ENCODE measurements at places on chromosomes 2 and 18.

GRCh38 chr2:231221761-231222160, 23.3 kb downstream of the ARMC9 start:
- no peak for DNase-seq

GRCh38 chr2:101998896-101999789, 7.4 kb downstream of the IL1R2 start:
- no peak for DNase-seq

DNA sequence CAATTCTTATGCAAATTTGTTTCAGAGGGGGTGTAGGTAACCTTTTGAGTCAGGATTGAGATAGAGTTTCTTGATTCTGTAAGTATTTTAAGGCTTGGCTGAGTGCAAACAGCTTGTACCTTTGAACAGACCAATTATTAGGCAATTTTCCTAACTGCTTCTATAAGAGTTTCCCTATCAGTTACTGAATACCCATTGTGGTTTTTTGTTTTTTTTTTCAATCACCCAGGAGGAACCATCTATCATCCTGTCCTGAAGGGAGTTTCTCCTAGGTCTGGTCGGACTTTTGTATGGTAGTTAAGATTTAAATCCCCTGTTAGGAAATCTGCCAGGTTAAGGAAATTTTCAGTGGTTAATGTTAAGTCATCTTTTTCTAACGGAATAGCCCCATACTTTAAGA, 319.4 kb upstream of the SLC39A10 start:
- no peak for DNase-seq

DNA sequence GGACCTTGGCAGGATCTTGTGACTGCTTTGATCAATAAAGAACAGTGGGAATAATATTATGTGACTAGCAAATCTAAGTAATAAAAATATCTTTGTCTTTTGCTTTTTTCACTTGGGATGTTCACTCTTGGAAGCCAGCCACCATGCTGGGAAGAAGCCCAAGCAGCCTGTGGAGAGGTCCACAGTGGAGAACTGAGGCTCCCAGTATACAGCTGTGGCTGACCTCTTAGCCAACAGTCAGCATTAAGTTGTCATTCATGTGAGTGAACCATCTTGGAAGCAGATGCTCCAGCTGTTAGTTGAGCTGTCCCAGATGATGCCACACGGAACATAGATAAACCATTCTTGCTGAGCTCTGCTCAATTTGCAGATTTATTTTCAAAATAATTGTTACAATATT, 160.0 kb downstream of the OSR1 start:
- DNase-seq: no peak

- DNase-seq: no peak
Measured at GRCh38 chr2:66058675-66059074, 376.2 kb upstream of the MEIS1 start.

DNA sequence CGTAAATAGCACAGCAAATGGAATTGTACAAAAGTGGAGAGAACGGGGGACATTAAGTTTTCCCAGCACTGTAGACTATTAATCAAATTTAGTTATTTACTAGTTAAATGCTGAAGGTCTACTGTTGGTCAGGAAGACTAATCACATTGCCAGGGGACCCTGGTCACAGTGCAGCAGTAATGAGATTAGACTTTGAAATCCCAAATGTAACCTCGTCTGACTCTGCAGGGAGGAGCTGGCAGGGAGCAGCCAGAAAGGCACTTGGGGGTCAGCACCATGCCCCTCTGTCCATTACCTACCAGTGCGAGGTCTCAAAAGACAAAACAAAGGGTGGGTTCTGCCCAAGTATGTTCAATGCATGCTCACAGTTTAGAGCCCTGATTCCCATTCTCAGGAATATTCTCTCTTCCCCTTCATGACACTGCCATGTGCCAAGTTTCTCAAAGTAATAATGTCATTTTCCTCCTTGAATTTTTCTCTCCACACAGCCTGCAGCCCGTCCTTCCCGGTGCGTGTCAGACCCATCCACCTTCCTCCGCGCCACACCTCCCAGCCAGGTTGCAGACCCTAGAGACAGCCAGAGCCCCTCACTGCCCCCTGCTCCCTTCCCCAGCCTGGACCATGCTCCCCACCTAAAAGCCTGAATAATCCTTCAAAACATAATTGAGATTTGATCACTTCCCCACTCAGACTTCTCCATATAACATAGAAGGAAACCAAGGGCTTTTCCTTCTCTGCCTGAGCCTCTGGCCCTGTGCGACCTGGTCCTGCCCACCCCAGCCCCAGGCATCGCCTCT, 52.5 kb downstream of the TMEM18 start:
- no peak for DNase-seq

DNA sequence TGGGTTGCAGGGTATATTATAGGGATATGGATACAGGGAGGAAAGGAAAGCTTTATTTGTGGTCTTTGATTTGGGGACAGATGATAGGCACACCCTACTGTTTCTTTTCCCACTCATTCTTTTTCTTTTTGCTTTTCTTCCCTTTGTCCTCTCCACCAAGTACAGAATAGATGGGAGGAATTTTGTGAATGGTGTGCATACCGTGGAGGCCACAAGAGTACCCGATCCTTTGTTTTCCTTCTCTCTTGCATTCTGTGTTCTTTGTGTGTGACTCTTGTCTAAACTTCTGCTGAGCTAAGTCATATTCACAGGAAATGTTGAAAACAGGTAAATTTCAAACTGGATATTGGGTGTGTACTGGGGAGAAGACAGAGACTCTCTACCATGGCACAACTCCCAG, 321.4 kb upstream of the SLC8A1 start:
- DNase-seq: no peak

- peak; percentile 69 for DNase-seq
Measured at GRCh38 chr18:62485684-62486083, 37.1 kb upstream of the ZCCHC2 start.

GRCh38 chr2:1045109-1045508, 94.5 kb downstream of the SNTG2 start:
- no peak for DNase-seq

GRCh38 chr2:189024901-189025618, 50.9 kb downstream of the COL3A1 start:
- DNase-seq: no peak

- DNase-seq: no peak
Measured at GRCh38 chr2:27902098-27902497, 11.6 kb downstream of the BABAM2 start.

DNA sequence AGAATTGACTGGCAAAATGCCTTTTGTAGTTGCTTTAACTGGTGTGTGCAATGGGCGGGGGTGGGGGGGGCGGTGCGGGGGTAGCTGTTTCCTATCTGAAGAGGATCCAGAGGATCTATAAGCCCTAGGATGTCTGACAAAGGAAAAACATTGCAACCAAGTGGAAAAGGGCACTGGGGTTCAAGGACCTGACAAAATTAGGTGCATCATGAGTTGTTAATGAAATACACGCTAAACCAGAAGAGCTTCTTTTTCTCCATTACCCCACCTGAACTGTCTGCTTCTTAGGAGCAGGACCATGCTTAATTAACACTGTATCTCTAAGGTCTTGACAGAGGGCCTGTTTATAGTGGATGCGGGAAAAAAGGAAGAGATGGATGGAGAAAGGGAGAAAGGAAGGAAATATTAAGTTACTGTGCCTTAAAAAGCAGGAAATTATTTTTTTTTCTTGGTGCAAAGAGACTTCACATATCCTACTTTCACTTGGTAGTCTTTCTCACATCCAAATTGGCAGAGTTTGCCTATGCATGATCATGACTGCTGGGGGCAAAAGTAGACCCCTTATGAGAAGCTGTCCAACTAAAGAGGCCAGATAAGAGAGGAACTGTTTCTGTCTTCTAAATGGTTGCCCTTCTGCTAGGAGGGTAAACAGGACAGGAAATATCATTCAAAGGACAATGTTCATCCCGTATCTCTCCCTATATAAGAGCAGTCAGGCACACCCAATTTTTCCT, 4.6 kb downstream of the RND3 start:
- DNase-seq: no peak

- no peak for DNase-seq
Measured at GRCh38 chr2:73337828-73338227, 44.5 kb upstream of the EGR4 start.

DNA sequence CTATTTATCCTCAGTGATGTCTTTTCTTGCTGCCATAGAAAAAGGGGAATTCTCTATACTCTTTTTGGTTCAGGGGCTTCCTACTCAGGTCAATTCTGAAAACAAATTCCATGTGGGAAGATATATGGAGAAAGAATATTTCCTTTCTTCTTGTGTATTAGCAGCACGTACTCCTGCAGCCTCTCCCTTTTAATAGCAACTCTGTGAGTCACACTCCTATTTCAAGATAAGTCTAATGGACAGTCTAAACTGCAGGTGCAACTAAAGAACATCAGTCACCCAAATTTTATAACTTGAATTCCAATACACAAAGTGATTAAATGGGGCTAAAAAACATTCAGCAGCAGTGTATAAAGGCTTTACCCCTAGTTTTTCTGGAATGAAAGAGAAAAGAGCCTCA, 942.2 kb downstream of the CNTNAP5 start:
- no peak for DNase-seq

DNA sequence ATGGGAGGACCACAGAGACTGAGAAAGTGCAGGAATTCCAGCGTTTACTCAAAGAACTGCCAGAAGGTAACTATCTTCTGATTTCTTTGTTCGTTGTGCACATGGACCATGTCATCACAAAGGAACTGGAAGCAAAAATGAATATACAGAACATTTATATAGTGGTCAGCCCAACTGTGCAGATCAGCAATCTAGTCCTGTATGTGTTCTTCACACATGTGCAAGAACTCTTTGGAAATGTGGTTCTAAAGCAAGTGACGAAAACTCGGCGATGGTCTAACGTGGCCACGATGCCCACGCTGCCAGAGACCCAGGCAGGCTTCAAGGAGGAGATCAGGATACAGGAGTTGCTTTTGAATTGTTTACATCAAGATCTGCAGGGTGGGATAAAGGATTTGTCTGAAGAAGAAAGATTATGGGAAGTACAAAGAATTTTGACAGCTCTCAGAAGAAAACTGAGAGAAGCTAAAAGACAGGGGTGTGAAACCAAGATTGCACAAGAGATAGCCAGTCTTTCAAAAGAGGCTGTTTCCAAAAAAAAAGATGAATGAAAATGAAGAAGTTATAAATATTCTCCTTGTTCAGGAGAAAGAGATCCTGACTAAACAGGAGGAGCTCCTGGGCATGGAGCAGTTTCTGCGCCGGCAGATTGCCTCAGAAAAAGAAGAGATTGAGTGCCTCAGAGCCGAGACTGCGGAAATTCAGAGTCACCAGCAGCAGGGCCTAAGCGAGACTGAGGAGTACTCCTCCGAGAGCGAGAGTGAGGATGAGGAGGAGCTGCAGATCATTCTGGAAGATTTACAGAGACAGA, 8.3 kb upstream of the CHST10 start:
- DNase-seq: no peak

GRCh38 chr2:109065391-109065734, 63.6 kb upstream of the SH3RF3 start:
- no peak for DNase-seq

DNA sequence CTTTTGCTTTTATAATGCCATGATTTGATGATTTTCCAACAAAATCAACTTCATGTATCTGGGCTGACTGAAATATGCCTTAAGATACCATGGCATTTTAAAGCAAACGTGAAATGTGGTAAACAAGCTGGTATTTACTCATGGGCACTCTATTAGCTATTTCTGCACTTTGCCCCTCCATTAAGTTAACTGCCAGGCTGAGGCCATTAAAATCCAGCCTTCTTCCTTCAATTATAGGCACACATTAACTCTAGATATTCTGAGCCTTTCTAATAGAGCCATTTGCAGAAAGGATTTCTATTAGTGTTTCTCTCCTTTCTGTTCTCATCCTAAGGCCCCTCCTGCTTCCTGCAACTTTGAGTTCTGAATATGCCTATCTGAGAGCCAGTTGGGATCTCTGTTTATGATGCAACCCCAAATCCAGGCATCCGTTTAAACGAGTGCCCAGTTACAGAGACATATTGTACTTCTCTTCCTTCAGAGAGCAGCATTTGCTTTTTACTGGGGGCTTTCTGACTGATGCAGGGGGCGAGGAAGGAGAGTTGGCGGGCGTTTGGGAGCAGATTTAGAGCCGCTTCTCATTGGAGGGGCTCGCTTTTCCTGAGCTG, 1.6 kb upstream of the KCNJ3 start:
- DNase-seq: no peak

GRCh38 chr2:149020432-149020851, 18.1 kb upstream of the LYPD6B start:
- no peak for DNase-seq

- no peak for DNase-seq
Measured at GRCh38 chr18:26794230-26795101, 71.0 kb downstream of the AQP4 start.

DNA sequence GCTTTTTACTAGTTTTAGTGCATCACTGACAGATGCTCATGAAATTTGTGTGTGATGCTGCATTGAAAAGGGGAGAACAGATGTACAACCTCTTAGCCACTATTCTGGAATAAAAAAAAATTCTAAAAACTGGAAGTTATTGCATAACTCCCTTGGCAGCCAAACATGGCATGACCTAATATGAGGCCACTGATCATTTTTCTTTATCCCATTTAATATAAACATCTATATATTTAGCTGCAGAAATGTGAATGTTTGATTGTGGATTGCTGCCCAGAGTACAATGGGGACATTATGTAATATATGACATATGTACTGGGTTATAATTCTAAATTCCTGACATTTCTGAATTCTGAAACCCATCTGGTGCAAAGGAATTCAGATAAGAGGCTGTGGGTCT, 86.5 kb downstream of the CDCA7 start:
- no peak for DNase-seq

DNA sequence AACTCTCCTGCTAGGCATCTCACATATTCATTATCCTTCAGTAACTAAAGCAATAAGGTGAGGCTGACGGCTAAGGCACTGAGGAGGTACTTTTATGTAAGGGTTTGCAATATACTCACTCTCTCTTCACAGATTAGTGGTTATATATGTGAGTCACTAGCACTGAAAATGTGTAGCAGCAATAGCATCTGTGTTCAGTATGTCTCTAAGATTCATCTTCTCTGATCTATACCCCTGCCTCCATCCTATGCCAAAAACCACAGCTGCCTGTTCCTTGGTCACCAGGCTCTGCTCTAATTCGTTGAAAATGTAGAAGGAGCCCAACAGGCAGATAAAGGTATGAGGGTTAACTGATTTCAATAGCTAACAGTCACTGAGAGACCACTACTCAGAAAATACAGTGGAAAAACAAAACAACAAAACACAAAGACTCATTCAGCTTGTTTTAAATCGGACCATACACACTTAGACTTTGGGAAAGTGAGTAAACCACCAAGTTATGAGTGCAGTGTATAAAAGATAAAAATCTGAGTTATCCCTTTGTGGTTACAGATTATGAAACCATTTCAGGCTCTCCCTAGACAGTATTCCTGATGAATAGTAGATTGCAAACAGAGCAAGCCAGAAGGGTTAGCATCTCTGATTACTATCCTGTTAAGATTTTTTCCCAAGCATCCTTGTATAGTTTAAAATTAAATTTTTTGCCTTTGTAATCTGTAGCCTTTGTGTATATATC, 75.3 kb upstream of the CYP26B1 start:
- DNase-seq: no peak

Measured in NCI-H1417 (cell line).